ENCODE measurements at places on chromosomes 11 and 22.
A peak's percentile ranks its signal among the peaks of the same experiment; 100 is the strongest.

DNA sequence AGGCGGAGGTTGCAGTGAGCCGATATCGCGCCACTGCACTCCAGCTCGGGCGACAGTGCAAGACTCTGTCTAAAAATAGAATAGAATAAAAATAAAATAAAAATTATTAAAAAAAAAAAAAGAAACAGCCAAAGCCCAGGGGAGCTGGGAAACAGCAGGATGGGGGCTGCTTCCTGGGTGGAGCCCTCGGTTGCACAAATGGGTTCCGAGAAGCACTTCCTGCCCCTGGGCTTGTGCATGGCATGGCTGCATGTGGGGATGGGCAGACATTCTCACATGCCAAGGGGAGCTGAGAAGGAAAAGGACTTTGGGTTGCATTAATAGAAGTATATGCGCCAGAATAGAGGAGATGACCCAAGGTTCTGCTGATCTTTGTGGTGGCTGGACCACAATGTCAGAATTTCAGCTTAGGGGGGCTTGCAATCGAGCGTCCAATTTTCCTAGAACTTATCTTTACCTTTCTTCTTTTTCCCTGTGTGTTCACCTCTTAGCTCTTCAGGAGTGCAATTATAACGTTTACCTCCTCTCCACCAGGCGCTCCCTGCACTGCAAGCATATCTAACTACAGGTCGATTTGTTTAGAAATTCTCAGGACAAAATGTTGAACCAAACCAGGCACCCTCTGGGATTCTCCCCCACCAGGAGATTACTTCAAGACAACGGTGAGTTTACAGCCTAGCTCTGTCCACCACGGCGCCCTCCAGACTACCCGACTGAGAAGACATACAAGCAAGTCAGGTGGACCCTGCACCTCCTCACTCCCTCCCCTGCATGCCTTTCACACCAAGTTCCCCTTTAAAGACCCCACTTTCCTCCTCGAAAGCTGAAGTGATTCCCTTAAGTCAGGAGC lies 53.2 kb downstream of the SHISAL1 start:
- DNase-seq, result no peak

DNA sequence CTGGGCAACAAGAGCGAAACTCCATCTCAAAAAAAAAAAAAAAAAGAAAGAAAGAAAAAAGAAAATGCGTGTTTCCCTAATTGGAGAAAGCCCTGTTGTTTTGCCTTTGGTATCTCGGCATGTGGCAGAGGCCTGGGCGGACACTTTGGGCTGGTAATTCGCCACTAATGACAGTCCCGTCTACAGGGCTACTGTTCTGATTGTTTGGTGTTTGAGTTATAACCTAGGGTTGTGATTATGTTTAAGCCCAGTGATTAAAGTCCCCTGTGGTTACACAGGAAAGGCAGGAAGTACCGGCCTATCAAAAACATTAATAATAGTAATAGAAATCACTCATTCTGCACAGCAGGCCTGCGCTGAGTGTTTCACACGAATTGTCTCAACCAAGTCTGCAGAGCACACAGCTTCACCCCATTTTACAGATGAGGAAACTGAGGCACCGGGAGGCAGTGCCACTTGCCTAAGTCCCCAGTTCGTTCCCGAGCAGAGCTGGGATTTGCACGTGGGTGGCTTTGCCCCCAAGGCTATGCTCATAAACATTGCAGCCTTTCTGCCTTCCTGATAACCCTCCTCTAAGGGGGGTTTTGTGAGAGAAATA lies 39.1 kb upstream of the GRAMD4 start:
- no peak for DNase-seq

DNA sequence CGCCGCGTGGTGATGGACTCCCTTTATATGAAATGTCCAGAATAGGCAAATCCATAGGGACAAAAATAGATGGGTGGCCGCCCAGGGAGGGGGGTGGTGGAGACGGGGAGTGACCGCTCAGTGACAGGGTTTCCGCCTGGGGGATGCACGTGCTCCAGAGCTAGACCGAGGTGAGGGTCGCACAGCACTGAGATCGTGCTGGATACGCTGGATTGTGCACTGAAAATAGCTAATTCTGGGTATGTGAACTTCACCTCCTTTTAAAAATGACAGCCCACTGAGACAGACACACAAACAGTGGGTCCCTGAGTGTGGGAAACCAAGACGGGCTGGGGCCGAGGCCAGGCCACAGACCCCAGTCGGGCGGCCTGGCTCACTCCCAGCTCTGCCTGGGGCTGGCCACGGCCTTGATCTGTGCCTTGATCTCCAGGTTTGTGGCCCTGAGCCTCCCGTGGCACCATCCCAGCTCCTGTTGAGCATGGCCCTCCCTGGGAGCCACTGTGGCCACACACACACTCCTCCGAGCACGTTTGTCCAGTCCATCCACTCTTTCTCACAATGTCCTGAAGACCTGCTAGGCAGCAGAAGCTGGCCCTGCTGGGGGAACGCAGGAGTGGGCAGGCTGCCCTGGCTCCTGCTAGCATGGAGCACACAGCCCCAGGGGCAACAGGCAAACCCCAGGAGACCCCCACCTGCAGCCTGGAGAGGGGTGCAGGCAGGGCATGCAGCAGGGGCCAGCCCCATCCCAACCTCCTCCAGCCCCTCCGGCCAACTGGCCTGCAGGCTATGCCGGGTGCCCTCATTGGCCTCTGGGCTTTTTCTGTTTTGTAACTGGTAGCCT lies 41.0 kb upstream of the TH start:
- no peak for DNase-seq

GRCh38 chr11:88042238-88042637 lies 133.0 kb downstream of the RAB38 start:
- no peak for DNase-seq

GRCh38 chr11:42657169-42657568 lies 654.6 kb upstream of the API5 start:
- no peak for DNase-seq

DNA sequence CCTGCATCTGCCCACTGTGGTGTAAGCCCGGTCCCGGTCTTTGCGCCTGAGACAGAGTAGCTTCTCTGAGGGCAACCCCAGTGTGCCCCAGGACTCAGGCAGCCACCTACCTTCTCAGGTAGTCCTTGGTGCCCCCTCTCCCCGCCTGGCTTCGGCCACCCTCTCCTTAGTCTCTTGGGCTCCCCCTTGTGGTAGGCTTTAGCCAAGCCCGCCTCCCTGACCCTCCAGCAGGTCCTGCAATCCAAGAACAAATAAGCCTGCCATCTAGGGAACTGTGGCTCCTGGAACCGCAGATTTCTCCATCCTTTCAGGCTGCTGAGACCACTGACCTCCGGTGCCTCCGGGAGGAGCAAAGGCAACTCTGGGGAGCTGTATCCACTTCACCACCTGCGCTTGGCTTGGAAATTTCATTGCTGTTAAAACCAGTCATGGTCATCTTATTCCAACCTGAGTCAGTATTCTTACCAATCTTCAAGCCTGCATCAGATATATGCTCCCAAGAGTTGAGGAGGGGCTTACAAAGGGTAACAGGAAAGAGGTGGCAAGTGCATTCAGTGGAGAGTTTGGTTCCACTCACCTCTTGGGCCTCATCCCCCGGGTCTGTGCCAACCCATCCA lies 52.8 kb upstream of the TENM4 start:
- peak; percentile 69 for DNase-seq

- no peak for DNase-seq
Measured at GRCh38 chr11:12161603-12162350, 51.4 kb downstream of the MICAL2 start.

DNA sequence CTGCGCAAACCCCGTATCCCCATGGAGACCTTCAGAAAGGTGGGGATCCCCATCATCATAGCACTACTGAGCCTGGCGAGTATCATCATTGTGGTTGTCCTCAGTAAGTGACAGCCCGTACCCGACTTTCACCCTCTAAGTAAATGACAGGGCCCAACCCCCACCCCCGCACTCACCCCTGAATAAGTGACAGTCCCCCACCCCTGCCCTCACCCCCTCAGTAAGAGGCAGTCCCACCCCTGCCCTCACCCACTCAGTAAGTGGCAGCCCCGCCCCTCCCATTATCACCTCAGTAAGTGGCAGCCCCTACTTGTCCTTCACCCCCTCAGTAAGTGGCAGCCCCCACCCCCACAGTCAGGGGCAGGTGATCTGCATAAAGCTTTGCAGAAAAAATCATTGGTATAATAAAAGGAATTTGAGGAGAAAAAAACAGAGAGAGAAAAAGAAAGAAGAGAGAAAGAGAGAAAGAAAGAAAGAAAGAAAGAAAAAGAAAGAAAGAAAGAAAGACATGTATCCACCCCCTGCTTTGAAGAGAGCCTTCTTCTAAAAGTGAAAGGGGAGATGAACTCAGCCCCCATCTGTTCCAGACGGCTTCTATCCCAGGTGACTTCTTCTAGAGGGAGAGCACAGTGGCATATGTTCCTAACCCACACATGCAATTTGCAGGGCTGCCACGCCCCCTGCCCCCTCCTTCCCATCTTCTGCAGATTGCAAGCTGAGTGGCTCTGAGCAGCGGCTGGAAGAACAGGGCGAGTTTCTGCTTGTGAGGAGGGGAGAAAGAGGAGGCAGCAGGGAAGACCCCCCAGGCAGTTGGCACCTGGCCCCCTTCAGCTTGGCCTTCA lies 12.5 kb upstream of the SMIM35 start:
- DNase-seq, result no peak

GRCh38 chr11:20274031-20274430 lies 89.5 kb upstream of the HTATIP2 start:
- DNase-seq, result no peak

DNA sequence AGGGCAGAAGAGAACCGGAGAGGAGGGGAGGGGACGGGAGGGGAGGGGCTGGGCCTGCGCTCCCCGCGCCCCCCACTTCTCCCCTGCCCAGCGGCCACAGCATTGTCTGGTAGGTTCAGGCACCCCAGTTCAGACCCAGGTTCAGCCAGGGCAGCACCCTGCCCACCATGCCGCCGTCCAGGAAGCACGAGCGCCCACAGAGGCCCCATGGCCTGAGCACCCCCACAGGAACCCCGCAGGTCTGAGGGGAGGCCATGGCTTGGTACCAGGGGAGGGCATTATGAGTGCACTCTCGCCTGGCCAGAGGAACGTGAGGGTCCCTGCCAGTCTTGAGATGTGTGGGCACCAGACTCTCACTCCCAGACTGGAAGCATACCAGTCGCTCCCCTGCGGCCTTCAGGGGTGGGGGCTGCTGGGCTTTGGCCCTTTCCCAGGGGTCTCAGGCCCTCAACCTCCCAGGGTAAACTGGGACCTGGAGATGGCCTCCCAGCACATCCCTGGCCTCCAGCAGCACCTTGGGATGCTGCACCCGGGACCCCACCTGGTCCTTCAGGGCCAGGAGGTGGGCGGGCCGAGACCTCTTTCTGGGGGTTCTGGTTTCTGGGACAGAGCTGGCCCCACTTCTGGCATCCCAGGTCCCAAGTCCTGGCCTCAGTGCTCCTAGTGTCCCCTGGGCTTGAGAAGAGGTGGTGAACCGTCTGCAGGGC lies 597 bp upstream of the PLXNB2 start:
- no peak for DNase-seq

DNA sequence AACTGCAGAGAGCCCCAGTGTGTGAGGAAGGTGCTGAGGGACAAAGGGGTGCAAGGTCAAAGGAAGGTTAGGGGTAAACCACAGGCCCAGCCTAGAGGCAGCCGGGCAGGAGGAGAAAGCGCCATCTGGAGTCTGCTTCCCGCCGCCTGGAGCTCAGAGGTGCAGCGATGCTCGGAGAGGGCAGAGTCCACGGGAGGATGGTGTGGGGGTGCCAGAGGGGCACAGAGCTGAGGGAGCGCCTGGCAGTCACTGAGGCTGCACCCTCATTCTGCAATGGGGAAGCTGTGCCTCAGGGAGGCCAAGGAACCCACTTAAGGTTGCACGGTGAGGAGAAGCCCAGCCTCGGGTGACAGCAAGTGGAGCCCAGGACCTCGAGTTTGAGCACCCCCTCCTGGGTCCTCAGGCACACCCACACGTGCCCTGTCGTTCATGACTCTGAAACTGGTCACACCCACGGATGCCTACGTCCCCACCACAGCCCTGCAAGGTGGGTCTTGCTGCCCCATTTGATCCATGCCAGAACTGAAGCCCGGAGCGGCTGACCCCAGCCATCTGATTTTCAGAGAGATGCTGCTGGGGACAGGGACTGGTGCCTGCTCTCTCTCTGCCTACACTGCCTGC lies 1.6 kb downstream of the IL2RB start:
- DNase-seq, result no peak

GRCh38 chr11:63763496-63764339 lies 4.9 kb downstream of the ZFTA start:
- DNase-seq, result no peak

Data from renal pelvis (tissue), 12 donors.